Left ventricle myocardium superior (tissue), 1 donor: ENCODE measurements at places on chromosomes 5 and 9. TPM values are rescaled to one million over a fixed set of nuclear protein-coding genes. Genes with fewer than 3 reads are reported as not detected.

Gene SEMA4D
- total RNA-seq, result 24.7 TPM

Gene PCDHB9
- 0.59 TPM for total RNA-seq

Gene ZNF608
- 18.2 TPM for total RNA-seq

Gene UBAC1
- 116 TPM for total RNA-seq

Gene SLC35D2
- total RNA-seq, result 16.0 TPM

Gene IRX2
- 3.1 TPM for total RNA-seq

Gene PCSK5
- total RNA-seq, result 4.1 TPM

Gene TRMT10B
- 2.9 TPM for total RNA-seq

Gene ANGPTL2
- total RNA-seq, result 27.4 TPM

Gene TXNDC8
- not detected for total RNA-seq

Gene CDH18
- not detected for total RNA-seq

Gene CARD6
- total RNA-seq, result 6.4 TPM

Gene CD72
- 0.77 TPM for total RNA-seq

Gene SELENOP
- 297 TPM for total RNA-seq

Gene INSYN2B
- total RNA-seq, result 0.50 TPM

DNA sequence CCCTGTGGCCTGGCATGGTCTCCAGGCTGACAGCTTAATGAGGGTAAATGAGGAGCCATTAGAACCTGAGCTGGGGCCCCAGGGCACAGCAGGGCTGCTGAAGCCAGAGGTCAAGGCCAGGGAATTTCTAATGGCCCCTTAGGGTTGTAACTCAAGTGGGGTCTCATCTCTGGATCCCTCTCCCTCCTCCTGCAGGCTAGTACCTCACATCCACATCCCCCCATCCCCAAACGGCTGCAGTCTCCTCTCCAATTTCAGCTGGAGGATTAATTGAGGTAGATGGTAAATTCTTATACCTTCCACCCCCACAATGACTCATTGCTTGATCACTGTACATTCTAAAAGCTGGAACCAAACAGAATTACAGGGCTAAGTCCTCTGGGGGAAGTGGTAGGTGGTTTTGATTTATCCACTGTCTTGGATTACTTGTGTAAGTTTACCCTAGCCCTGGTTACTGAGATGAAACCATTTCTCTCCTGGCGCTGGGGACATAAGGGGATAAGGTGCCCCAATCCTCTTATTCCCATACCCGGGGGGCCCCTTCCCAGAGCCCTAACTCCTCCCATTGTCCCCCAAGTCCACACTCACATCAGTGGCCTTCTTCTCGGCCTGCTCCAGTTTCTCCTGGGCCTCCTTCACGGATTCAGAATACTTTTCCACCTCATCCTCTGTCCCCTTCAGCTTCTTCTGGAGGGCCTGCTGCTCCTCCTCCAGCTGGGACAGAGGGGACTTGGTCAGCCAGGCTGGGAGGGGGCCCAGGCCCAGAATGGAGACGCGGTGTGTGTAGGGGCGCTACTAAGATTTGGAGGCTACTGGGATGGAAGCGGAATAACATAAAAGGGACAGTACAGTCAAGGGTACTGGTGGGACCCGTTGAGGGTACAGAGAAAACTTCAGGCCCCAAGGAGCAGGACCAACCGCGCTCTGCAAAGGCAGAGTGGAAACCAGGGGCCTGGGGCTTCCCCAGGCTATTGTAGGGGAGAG, 875 bp downstream of the TPM2 start:
- DNase-seq, result no peak

- DNase-seq, result no peak
Measured at GRCh38 chr9:12271421-12271891, 421.7 kb upstream of the TYRP1 start.

GRCh38 chr9:17613758-17614157, 34.9 kb downstream of the SH3GL2 start:
- DNase-seq, result no peak

- no peak for DNase-seq
Measured at GRCh38 chr5:50767588-50767987, 101.2 kb downstream of the PARP8 start.

GRCh38 chr5:131630208-131630962, 4.6 kb downstream of the RAPGEF6 start:
- DNase-seq, result no peak

DNA sequence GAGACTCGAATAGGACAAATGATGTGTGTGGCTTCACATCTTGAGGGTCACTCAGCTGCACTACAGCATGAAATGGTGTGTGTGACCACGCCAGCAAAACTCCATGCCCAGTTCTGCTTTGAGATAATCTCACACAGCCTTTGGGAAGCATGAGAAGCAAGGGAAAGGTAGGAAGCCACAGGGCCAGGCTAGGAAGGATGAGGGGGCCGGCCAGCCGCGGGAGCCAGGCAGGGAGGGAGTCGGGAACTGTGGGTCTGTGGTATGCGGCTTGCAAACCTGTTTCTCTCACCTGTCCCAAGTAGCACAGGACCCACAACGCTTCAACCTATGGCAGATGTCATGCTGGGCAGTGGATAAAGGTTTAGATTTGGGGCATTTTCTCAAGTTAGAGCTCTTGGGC, 142.0 kb downstream of the HSPA4 start:
- DNase-seq, result no peak

GRCh38 chr5:158910782-158911692, 188.7 kb downstream of the EBF1 start:
- no peak for DNase-seq

- DNase-seq, result no peak
Measured at GRCh38 chr5:40906351-40906751, 2.9 kb upstream of the C7 start.

DNA sequence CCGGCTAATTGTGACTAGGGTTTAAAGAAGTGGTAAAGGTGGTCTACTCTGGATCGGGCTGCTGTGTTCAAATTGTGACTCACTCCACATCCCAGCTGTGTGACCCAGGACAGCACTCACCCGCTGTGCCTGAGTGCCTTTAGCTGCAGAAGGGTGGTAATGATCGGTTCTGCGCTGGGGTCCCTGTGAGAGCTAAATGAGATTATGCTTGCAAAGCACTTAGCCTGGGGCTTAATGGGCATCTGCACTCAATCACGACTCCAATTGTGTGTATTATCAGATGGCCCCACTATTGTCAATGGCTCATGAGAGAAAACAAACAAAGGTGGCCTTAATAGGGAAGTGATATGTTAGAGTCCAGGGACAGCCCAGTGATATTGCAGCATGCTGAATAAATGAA, 25.1 kb upstream of the TBC1D2 start:
- no peak for DNase-seq

- peak; percentile 64 for DNase-seq
Measured at GRCh38 chr5:126777257-126777974, 480 bp downstream of the LMNB1 start.

- DNase-seq, result no peak
Measured at GRCh38 chr9:34370970-34371880, 5.5 kb downstream of the MYORG start.

GRCh38 chr5:5021436-5021835, 118.7 kb upstream of the ADAMTS16 start:
- DNase-seq, result no peak

GRCh38 chr5:39689919-39690318, 265.1 kb upstream of the DAB2 start:
- no peak for DNase-seq

- DNase-seq, result no peak
Measured at GRCh38 chr5:150258130-150258529, 31.4 kb downstream of the CAMK2A start.

DNA sequence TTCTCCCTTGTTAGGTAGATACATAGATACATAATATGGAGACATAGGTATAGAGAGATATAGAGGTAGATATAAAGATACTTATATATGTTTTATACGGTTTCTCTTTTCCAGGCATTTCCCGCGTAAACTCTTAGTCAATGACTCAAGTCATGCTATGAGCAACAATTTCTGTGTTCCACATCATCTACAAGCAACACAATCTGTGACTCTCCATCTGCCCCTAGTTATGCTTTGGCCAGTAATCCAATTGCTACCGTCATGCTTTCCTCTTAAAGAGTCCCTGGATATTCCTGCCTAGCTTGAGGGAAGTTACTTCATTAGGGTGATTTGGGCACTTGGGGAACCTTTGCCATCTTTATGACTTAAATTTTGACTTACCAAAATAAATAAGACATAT, 129.0 kb upstream of the ADAMTS16 start:
- DNase-seq, result no peak

- no peak for DNase-seq
Measured at GRCh38 chr5:151295791-151296477, 7.6 kb downstream of the SLC36A3 start.

- peak; percentile 55 for DNase-seq
Measured at GRCh38 chr5:172641359-172642050, 442 bp downstream of the NEURL1B start.

DNA sequence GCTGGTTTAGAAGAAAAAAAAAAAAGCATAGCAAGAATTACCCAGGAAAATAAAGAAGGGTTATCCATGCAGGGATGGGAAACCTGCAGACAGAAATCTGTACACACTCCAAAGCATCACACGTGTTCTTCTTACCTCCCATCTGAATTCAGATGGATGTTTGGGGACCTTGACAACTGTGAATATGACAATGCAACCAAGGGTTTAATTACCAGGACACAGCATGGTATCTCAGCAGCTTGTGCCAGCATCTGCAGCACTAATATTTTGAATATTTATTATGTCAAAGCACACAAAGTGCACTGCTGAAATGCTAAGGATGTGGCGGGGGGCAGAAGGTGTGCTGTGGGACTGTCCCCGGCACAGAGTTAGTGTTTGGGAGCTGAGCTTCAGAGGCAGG, 47.9 kb downstream of the SLIT3 start:
- DNase-seq, result no peak

DNA sequence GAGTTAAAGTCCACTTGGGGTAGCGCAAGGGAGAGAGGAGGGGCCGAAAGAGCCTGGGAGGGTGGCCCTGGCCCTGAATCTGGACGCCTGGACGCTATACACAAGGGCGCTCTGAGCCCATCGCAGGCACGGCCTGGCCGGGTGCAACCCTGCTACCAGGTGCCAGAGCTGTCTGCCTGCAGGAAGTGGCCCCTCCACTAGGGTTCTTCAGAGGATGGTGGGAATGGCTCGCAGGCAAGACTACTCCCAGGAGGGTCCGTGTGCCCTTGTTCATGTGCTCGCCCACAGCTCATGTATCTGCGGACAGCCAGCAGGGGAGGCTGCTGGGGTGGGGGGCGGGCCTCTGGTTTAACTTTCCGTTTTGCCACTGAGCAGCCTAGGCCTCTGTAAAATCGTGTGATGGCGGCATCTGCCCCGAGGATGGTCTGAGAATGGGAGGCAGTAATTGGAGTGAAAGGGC, 1.4 kb upstream of the NKD2 start:
- peak; percentile 28 for DNase-seq

DNA sequence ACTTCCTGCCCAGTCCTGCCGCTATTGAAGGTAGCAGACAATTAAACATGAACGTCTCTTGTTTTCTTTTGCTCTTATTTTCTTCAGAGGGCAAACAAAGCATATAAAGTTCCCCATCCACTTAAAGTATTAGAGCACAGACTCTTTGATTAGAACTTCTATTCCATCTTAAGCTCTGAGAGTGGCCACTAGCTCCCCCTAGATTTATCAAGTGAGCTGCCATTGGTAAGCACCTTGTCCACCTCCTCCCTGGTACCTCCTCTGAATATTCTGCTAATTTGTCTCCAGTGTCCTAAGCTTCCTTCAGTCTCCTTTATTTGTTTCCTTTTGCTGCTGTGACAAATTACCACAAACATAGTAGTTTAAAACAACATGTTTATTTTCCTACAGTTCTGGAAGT, 264.3 kb upstream of the KCNN2 start:
- no peak for DNase-seq

- no peak for DNase-seq
Measured at GRCh38 chr5:27021471-27021870, 16.9 kb downstream of the CDH9 start.

- DNase-seq, result no peak
Measured at GRCh38 chr5:148532969-148533670, 121.2 kb downstream of the HTR4 start.

DNA sequence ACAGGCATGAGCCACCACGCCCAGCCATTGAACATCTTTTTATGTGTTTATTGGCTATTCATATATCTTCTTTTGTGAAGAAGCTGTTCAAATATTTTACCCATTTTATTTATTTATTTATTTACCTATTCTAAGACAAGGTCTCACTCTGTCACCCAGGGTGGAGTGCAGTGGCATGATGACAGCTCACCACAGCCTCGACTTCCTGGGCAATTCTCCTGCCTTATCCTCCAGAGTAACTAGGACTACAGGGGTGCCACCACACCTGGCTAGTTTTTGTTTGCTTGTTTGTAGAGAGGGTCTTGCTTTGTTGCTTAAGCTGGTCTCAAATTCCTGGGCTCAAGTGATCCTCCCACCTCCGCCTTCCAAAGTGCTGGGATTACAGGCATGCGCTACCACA, 33.5 kb downstream of the NAIF1 start:
- DNase-seq, result no peak

- no peak for DNase-seq
Measured at GRCh38 chr9:96214635-96215034, 87.3 kb downstream of the HSD17B3 start.

GRCh38 chr5:43033841-43034590, 6.1 kb downstream of the ANXA2R start:
- no peak for DNase-seq

GRCh38 chr9:16236882-16237281, 633.6 kb downstream of the BNC2 start:
- no peak for DNase-seq

GRCh38 chr9:124228516-124228915, 29.2 kb upstream of the NEK6 start:
- no peak for DNase-seq

DNA sequence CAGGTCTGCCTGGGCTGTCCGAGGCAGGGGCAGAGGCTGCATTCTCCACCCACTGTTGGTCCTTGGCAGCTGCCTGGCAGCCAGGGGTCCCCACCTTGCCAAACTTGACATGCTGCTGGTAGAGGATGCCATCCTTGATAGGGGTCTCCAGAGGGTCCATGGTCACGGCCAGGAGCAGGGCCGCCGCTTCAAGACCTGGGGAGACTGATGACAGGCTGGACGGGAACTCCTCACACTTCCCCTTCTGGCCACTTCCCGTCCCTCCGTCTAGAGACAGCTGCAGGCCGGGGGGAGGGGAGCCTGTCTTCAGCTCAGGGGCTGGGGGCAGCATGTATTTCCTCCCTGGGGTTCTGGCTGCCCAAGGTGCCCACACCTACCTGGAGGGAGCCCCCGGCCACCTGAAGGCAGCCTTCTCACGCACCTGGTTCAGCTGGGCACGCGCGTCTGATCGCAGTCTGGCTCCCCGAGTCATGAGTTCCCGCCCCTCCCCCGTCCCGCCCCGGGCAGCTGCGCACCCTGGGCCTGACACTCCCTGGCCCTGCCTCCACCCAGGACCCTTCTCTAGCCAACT, at the start of gene DOK3:
TSS of gene DOK3 (minus strand) at position 446 of the 571 bp plus-strand sequence. CDS start at position 160, 286 bp downstream.
- DNase-seq, result peak; percentile 71

GRCh38 chr9:88578121-88579049, 43.4 kb downstream of the NXNL2 start:
- DNase-seq, result peak; percentile 88
